Activated CD8-positive, alpha-beta memory T cell treated with anti-CD3 and anti-CD28 coated beads for 4 hours (primary cell): ENCODE measurements at places on chromosomes 5 and 9.

DNA sequence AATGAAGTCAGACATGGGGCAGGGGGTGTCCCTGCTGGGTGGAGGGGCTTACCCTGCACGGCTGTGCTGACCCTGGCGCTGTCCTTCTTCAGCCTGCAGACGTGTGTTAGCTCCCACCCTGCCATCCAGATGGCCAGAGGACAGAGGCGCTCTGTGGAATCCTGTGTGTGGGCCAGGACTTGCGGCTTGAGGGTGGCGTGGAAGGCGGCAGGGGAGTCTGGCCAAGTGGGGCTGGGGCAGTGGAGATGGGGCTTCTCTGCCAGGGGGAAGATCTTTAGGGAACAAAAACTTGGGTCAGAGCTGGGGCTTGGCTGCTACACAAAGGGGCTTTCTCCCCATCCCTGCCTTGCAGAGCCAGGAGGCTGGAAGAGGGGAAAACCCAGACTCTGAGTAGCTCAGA lies 46.5 kb upstream of the SYNPO start:
- no peak for DNase-seq

DNA sequence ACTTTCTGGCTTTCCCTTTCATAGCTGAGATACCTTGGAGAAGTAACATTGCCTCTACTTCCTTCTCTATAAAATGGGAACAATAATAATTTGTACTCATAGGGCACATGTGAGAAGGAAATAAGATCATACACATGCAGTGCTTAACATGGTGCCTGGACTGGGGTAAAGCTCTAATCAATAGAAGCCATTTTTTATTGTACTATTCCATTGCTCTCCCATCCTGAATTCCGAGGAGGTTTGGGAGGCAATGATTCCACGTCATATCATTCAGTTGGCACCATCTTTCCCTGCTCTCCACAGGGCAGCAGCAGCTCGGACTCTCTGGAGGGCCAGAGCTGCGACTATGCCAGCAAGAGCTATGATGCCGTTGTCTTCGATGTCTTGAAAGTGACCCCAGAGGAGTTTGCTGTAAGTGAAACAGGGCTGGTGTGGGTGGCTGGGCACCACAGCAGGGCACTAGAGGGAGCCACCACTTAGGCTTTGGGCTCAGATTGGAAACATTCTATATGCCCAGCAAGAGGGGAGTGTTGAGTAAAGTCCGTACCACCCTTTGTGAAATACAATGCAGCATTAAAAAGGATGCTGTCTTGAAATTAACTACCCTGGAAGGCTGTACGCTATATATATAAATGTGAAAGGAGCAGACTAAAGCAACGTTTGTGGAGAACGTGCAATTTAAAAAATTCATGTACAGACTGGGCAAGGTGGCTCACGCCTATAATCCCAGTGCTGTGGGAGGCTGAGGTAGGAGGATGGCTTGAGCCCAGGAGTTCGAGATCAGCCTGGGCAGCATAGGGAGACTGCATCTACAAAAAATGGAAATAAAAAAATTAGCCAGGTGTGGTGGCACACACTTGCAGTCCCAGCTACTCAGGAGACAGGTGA lies 51.2 kb downstream of the RALGPS1 start:
- no peak for DNase-seq

GRCh38 chr9:79490657-79491248 lies 81.0 kb upstream of the TLE4 start:
- no peak for DNase-seq

- no peak for DNase-seq
Observed at GRCh38 chr5:150295172-150295634, 5.6 kb upstream of the CAMK2A start.

DNA sequence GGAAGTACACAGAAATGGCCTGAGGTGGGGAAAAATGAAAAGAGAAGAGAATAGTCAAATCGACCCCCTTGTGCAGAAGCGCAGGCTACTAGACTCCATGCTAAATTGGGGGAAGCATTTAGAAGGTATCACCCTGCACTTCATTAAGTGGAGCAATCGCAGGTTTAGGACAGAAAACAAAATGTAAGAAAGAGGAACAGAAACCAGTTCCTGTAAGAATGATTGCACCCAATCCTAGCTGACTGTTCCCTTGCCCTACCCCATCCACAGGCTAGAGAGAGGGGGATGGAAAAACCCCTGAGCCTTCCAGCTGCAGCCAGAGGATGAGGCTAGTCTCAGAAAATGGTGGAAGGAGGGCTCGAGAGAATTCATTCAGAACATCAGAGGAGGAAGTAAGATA lies 23.9 kb upstream of the PPP1R2B start:
- no peak for DNase-seq

DNA sequence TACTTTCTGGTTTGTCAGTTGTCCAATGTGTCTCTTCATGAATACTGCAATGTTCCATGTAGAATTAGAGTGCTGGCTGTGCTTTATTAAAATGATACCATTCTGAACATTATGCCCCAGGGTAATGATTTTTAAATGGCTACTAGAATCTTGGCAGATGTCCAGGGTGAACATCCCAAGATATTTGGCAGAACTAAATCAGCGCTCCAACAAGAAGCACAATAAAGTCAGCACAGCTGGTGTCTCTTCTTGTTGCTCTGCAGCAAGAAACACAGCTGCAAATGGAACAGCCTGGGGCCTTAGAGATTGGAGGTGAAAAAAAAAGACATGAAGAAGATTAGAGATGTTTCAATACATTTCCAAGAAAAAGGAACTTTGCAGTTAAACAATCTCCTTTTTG lies 248.3 kb downstream of the CDH18 start:
- DNase-seq = no peak

GRCh38 chr9:110432253-110432652 lies 94.6 kb upstream of the TXNDC8 start:
- DNase-seq = no peak

- DNase-seq = no peak
Observed at GRCh38 chr5:62001640-62002039, 304.4 kb upstream of the KIF2A start.

DNA sequence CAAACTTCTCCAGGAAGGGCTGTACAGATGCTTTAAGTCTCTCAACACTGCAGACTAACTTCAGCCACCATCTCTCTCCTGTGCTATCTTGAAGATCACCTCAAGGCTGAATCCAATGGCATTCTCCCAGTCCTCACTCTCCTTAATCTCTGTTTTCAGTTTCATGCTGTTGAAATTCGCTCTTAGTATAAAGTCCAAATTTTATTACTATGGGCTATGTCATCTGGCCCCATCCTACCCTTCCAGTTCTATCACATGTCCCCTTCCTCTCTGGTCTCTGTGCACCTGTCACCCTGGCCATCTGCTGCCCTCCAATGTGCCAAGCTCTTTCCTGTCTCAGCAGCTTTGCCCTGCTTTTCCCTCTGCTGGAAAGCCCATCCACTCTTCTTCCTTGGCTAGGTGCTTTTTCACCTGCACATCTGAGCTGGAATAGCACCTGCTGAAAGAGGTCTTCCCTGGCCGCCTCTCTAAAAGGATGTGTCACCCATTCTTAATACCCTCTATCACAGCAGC lies 284.7 kb upstream of the MAP3K1 start:
- no peak for DNase-seq

- DNase-seq = no peak
Observed at GRCh38 chr5:124553911-124554310, 192.5 kb downstream of the ZNF608 start.

GRCh38 chr5:149681252-149681651 lies 48.9 kb upstream of the PPARGC1B start:
- DNase-seq = no peak

- no peak for DNase-seq
Observed at GRCh38 chr9:98861781-98862504, 54.5 kb downstream of the GALNT12 start.

GRCh38 chr9:19935422-19935821 lies 146.6 kb upstream of the SLC24A2 start:
- no peak for DNase-seq

- no peak for DNase-seq
Observed at GRCh38 chr5:127311781-127312525, 21.4 kb downstream of the MEGF10 start.

GRCh38 chr9:120982836-120983235 lies 56.2 kb upstream of the TRAF1 start:
- no peak for DNase-seq

- no peak for DNase-seq
Observed at GRCh38 chr9:94999832-95000231, 273.3 kb downstream of the AOPEP start.

DNA sequence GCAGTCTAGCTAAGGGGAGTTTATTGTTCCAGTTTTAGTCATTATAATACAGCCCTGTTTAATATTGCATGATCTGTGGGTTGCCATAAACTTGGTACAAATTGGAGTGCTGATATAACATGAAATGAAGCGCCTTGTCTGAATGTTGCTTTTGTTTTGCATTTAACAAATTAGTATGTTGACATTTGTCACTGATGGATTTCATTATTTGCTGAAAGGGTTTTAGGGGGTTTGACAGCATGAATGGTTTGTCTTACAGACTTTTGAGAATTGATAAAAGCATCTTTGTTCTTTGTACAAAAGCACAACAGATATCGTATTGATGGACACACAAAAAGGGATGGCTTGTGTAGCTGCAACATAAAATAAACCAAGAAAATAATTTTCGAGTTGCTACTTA lies 178.3 kb downstream of the AOPEP start:
- no peak for DNase-seq

DNA sequence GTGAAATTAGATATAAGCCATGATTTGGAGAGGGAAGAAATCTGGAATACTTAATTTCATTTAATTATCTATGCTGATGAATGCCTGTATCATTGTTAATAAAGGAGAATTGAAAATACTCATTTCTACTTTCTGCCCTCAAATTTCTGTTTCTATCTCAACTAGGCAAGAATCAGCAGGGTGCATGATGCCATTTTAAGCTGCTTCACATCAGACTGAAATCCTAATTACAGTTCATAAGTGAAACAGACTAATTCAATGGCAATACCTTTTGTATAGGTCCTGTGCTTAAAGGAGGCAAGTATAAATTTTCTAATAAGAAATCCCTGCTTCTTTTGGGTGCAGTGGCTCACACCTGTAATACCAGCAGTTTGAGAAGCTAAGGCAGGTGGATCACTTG lies 22.3 kb upstream of the TAL2 start:
- DNase-seq = no peak
